Pulmonary artery endothelial cell (primary cell): ENCODE measurements at places on chromosomes 16 and 17. TPM values are rescaled to one million over a fixed set of nuclear protein-coding genes. Genes with fewer than 3 reads are reported as not detected.
A peak's percentile ranks its signal among the peaks of the same experiment; 100 is the strongest.

DNA sequence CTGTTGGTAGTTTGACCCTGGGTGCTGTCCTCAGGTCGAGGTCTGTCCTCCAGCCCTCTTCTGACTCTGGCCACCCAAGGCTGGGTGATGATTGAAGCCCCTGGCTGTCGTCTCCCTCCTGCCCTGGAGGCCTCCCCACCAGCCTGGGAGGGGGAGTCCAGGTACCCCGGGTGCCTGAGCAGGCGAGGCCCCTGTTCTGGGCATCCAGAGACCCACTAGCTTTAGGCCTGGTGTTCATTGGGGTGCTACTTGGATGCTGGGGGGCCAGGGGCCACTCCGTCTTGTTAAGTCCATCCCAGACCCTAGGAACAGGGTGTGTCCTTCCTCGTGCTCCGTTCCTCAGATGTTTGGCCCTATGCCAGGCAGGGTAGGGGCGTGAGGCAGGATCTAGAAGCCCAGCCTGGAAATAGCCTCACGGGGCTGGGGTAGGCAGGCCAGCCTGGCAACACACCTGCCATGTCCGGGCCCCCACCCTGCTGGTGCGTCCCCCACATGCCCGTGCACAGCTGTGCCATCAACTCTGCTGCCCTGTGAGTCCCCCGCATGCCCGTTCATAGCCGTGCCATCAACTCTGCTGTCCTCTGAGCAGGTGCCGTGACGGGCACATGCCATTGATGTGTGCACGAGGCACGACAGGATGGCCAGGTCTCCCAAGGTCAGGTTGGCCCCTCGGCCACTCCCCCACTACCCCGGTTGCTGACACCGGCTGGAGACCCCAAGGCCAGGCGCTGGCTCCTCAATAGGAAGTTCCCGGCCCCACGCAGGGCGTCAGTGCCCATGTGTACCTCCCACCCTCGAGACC lies 36.9 kb downstream of the GINS2 start:
- DNase-seq: no peak

- no peak for DNase-seq
Observed at GRCh38 chr17:9802294-9802693, 10.9 kb upstream of the DHRS7C start.

DNA sequence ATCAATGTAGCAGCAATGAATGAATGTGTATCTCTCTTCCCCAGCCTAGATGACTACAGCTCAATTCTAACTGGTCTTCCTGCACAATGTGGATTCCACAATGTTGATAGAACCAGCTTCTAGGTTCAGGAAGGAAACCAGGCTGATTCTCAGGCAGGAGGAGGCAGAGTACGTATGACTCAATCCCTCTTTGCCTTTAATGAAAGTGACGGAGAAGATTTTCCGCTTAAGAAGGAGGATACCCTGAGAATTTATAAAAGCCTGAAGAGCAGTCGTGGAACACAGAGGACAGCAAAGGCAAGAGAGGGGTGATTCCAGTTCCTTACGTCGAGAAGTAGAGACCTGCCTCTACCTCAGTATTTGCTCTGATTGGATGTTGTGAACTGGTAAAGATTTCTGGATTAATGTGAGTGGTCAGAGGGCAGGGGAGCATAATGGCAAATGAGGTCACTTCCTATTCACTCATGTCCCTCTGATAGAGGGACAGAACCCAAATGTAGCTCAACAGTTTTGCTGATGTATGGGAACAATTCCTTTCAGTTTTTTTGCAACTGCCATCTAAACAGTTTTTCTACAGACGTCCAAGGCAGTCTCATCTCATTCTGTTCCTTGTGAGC lies 15.0 kb upstream of the SLC16A11 start:
- DNase-seq: peak; percentile 91

GRCh38 chr16:2475413-2476344 lies 752 bp downstream of the TBC1D24 start:
- no peak for DNase-seq

DNA sequence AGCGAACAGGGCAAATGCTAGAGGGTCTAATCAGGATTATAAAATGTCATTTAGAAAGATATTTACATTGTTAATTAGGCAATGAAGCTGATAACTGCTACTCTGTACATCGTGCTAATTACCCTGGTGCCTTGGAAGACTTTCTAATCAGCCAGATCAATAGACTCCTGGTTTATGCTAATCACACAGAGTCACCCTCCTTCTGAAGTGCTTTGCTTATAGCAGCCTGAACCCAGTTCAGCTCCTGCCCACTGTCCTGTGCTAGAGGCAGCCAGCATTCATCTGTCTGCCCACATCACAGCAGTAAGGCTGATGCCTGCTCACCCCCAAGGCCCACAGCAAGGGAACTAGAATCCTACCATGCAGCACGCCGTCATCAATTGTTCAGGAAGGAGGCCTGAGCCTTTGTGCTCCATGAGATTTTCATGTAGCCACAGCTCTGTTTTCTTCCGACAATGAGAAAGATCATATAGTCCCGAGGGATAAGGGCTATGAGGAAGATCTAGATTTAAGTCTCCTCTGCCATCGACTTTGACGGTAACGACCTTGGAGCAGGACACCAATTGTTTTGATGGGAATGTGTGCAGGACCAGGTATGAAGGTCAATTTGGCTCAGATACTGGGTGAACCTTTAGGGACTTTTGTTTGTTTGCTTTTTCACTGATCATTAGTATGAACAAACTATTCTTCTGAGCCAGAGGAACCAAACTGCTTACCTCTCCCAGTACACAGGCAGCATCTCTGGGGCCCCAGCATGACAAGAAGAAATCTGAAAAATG lies 12.5 kb upstream of the LYRM9 start:
- DNase-seq: no peak

GRCh38 chr17:80316431-80316830 lies 55.8 kb downstream of the RNF213 start:
- no peak for DNase-seq

GRCh38 chr16:74201576-74201975 lies 95.0 kb upstream of the PSMD7 start:
- no peak for DNase-seq

DNA sequence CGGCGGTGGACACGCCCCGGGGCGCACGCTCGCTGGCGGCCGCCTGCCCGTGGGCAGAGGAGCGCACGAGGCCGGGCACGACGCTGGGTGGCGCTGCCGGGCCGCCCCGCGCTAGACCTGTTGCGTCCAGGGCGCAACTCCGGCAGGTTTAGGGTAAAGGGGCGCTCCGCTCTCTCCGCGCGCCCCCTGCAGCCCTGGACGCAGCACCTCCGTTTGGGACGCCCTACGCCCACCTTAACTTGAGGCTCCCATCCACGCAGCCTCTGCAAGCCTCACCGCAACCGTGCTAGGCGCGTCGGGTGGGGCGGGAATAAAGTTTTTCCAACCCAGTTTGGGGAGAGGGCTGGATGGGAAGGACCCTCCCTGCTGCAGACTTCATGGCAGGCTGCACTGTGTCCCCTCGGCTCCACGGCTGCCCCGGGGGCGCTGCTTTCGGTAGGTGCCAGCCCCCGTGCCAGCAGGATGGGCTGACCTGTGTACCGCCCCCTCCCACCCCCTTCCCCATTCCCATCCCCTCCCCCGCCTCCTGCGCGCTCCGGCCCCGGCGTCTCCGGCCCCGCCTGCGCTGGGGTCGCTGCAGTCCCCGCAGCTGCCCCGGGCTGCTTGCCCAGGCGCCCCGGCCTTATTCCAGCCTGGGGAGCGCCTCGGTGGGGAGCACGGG lies at the start of gene SYT17:
Gene SYT17 (plus strand): TSS at position 531 of the 661 bp plus-strand sequence. CDS start 407 bp downstream, outside the sequence.
- peak; percentile 8 for DNase-seq

DNA sequence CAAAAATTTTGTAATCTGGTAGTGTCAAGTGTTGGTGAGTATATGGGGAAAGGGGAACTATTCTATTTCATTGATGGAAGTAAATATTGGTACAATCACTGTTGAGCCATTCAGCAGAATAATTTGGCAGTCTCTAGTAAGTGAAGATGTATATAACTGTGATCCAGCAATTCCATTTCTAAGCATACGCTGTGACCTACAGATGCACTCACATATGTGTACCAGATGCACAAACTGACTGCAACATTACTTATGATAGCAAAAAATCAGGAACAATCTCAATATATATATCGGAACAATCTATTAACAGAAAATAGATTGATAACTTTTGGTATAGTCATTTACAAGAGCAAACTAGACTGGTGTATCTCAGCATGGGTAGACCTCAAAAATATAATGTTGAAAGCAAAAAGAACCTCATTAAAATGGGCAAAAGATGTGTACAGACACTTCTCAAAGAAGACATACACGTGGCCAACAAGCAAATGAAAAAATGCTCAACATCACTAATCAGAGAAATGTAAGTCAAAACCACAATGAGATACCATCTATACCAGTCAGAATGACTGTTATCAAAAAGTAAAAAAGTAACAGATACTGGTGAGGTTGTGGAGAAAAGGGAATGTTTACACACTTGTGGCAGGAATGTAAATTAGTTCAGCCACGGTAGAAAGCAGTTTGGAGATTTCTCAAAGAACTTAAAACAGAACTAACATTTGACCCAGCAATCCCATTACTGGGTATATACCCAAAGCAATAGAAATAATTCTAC lies 20.7 kb downstream of the ADAP2 start:
- DNase-seq: no peak

DNA sequence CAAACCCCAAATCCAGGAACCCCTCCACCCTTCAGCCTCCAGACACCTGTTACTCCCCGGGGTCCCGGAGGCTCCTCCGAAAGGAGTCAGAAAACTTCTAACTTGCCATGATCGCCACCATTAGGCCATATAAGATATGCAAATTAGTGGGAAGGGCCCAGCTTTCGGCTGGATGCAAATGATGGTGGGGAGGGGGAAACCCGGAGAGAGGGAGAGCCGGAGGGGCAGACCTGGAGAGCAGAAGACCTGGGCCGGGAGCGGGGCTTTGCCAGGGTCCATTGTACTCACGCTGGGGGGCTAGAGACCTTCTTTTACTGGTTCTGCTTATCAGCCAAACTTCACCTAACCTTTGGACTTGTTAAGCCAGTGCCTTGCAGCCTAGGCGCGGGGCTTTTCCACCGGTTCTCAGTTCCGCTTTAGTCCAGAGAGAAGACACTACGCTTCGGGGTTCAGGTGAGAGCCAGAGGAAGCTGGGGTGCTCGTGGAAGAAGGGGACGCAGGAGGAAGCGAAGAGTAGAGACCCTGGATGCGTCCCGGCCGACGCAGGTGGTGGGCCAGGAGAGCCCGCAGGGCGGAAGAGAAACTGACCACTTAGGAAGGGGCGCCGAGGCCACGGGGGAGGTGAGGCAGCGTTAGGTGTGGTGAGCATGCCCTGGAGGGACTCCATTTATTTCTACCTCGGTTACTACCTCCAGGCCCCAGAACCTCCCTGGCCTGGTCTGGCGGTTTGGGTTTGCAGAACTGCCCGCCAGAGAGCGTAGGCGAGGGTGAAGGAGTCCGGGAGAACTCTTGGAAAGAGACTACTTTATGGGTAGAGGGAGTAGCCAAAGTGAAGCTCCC lies at the start of gene HNF1B:
Gene HNF1B (minus strand): TSS at position 99 of the 840 bp plus-strand sequence. CDS start 175 bp downstream, outside the sequence.
- DNase-seq: no peak

DNA sequence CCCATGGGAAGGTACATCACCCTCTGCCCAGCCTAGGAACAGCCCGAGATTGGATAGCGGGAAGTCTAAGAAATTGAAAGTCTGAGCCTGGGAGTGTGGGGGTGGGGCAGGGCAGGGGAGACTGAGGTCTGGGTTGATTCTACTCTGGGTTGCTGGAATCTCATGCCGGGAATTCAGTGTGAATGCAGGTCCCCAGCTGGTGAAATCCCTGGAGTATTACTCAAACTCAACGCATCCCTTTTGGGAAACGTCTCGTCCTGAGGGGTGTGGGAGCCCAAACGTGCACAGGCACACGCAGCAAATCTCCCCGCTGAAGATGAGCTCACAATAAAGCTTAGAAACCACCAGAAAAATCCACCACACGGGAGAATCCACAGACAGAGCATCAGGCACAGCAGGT lies 55.4 kb downstream of the SOCS1 start:
- DNase-seq: no peak

DNA sequence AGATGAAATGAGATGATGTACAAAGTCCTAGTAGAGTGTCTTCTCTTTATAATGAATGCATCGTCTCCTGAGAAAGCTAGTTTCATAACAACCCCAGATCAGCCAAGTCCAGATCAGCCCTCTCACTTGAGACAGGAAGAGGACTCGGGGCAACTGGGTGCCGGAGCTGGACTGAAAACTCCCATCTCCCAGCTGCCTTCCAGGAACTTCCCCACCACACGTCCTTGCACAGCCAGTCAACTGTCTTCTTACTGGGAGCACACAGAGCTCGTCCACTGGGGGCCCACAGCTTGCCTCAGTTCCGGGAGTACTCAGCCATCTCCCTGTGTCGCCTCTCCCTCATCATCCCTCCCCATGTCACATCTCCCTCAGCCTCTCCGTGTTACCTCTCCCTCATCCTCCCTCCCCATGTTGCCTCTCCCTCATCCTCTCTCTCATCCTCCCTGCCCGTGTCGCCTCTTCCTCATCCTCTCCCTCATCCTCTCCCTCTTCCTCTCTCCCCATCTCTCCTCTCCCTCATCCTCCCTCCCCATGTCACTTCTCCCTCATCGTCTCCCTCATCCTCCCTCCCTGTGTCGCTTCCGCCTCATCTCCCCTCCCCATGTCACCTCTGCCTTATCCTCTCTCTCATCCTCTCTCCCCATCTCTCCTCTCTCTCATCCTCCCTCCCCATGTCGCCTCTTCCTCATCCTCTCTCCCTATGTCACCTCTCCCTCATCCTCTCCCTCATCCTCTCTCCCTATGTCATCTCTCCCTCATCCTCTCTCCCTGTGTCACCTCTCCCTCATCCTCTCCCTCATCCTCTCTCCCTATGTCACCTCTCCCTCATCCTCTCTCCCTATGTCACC lies 22.4 kb upstream of the KCNH6 start:
- DNase-seq: no peak

GRCh38 chr17:78258323-78259191 lies 27.1 kb downstream of the TMEM235 start:
- peak; percentile 22 for DNase-seq

The KIAA0753 gene
- 8.9 and 9.3 TPM in 2 replicates for total RNA-seq

The RHBDL3 gene
- total RNA-seq: under 0.01 and 0.14 TPM in 2 replicates

The PRSS21 gene
- 0.73 TPM in 1 of 2 replicates, not detected in the other for total RNA-seq

The APOH gene
- not detected in 2 replicates for total RNA-seq

The MT1H gene
- total RNA-seq: not detected in 2 replicates

The STXBP4 gene
- 6.6 and 16.0 TPM in 2 replicates for total RNA-seq
